Hippocampal formation (tissue), 2 donors: ENCODE measurements at places on chromosomes 4 and X.

GRCh38 chr4:155666344-155667221, at the start of gene GUCY1A1:
Gene GUCY1A1, plus strand, starts transcription at chr4:155666848. Its CDS starts 30,020 bp downstream, at chr4:155696868.
- peak; percentile 43 for DNase-seq

DNA sequence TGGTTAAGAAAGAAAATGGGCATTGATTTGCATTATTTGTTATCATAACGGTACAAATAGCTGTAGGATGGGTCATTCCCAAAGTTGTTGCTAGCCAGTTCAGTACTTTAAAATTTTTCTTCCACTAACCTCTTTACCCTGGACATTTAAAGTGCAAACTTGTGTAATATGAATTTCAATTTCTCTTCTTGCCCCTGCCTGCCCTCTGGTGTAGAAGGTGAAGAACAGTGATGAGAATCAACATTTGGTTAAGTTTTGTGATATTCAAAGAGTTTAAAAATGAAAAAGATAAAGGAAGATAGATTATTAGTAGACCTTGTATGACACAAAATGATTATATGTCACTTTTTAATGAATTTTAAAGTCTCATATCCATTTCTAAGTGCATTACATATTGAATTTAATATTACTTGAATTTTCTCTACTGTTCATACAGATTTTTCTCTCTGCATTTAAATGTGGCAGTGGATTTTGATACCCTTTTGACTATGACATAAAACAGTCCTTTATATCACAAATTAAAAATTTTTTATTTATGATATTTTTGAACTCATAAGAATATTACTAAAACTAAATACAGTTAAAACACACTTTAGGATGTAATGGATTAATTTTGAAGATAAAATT, 337.7 kb downstream of the BMPR1B start:
- DNase-seq: peak; percentile 42

GRCh38 chr4:142347241-142347640, 498.9 kb downstream of the INPP4B start:
- no peak for DNase-seq

- DNase-seq: no peak
These were observed 2.2 kb downstream of the IDUA start for GRCh38 chr4:988726-989721.

- no peak for DNase-seq
These were observed 57.2 kb upstream of the NAP1L5 start for GRCh38 chr4:88754796-88755195.

GRCh38 chr4:31518796-31519250, 798.7 kb downstream of the PCDH7 start:
- DNase-seq: no peak

GRCh38 chr4:1933700-1934099, 62.5 kb downstream of the NSD2 start:
- DNase-seq: no peak

- no peak for DNase-seq
These were observed 14.0 kb upstream of the ART3 start for GRCh38 chr4:76060506-76060905.

DNA sequence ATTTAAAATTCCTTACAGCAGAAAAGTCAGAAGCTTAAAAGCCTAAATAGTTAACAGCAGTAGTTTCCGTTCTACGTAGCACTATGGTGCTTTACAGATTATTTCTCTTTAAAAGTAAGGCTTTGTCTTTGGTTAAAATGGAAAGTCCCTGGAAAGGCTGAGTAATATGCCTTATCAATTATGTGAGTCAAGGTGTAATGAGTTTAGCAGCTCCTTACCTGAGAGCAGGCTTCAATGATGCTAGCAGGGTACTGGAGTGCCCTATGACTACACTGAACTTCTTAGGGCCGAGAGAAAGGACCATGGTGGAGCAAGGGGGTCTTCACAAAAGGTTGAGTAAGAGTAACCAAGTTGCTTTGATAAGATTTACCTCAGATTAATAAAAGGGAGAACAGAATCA, 12.6 kb upstream of the NKX6-1 start:
- DNase-seq: no peak

DNA sequence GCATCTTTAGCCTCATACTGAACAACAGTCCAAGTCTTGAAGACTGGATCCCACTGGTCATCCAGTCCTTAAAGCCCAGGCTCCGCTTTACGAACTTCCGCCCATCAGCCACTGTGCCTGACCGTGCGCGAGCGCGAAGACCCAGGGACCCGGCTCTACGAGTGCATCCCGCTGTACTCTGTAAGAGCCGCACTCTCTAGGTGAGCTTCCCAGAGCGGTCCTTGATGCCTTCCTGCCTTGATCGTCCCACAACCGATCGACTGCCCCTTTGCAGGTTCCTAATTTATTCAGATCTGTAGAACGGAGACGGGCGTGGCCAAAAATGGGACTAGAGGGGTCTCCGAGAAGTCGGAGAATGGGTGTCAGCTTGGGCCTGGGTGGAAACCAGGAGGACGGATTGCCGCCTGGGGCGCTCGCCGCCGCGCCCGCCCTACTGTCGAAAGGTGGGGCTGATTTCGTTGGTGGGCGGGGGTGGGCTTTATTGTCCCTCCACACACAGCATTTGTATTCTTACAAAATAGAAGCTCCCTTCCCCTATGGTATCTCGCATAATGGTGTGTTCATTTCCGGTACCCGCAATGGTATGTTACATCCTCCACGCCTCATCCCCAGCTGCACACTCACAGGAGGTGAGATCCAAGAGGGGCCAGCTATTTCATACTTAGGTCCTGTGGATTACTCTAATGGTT, 42.3 kb upstream of the FAM156A start:
- no peak for DNase-seq

GRCh38 chrX:43328358-43328946, 327.6 kb upstream of the MAOA start:
- DNase-seq: no peak

- no peak for DNase-seq
These were observed 1.3 kb downstream of the SMIM20 start for GRCh38 chr4:25915353-25915705.

DNA sequence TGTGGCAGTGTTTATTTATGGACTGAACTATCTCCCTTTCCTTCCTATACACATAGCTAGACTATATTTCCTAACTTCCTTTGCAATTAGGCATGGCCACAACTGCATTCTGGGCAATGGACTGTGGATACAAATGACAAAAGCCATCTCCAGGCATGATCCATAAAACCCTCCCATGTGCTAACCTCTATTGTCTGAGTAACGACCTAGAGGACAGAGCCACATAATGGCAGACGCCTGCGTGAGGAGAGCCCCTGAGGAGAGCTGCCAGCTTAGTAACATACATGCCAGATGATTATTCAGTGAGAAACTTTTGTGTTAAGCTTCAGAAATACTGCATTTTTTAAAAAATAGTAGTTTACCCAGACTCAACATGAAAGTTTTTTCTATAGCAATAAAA, 142.9 kb downstream of the ADGRA3 start:
- DNase-seq: no peak

DNA sequence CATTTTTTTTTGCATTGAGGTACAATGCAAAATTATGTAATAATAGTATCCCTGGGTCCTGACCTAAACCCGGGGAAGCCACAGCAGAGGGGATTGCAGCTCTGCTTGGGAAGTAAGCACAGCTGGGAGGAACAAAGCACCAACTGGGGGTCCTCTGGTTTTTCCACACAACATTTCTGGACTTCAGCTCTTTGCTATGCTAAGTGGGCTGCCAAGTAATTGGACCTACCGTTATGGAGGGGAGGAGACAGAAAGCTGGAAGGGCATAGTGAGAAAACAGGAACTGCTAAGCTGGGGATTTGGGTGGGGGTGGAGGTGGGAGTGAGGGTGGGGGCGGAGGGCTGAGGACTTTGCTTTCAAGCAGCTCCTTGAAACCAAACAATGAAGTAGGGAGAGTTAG, 183.3 kb downstream of the ZIC3 start:
- no peak for DNase-seq

- DNase-seq: no peak
These were observed 58.2 kb downstream of the CD38 start for GRCh38 chr4:15836362-15836761.

- DNase-seq: no peak
These were observed 78.9 kb downstream of the FAT1 start for GRCh38 chr4:186644737-186645261.

DNA sequence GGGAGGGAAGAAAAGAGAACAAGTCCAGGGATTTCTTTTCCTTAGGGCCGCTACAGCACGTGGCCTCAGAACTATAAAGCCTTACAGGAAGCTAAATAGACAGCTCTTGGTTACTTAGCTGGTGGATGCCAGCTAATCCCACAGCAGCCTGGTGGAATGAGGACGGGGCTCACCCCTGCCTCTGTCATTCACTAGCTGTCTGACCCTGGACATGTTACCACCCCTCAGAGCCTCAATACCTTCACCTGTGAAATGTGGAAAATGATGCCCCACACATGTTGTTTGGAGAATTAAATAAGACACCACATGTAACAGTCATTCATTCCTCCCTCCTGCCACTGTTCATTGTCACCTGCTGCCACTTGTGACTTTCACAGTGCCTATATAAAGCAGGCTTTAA, 15.7 kb downstream of the CCKAR start:
- no peak for DNase-seq

- no peak for DNase-seq
These were observed 8.1 kb upstream of the FGFR3 start for GRCh38 chr4:1784789-1785591.

DNA sequence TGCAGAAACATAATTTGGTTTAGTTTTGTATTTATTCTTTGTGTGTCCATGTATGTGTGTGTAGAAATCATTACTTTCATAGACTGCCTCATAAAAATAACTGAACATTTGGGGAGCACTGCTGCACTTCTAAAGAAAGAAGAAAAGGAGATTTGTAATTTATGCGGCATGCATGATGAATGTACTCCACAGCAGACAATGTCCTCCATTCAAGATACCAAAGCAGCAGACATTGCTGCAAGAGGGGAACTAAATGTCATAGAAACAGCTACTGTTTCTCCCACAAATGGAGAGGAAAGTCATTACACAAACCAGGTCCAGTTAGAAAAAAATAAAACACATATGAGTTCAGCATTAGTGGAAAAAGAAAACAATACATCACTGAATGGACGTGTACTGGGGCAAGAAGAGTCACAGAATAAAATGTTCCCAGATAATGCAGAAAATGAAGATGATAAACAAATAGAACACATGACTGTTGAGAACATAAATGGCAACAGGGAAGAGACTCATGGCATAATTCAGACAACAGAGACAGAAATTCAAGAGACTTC, 2.6 kb downstream of the DTHD1 start:
- peak; percentile 92 for DNase-seq

DNA sequence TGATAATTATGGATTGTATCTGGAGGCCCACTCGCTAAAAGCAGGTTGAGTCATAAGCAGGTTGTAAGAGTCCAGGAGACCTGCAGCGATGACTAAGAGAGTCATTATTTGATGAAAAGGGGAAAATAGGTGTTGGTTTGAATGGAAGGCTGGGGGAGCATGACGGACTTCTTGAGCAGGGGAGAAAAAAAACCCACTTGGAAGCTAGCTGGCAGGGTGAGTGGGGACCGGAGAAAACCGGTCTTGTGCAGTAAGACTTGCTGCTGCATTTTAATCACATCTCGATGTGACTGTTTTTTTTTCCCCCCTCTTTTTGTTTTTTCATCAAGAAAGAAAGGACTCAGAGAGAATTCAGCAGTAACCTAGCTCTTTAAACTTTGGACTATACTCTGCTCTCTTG, 90.0 kb downstream of the IGSF1 start:
- no peak for DNase-seq

GRCh38 chrX:124239324-124239723, 93.1 kb upstream of the TEX13D start:
- no peak for DNase-seq

GRCh38 chrX:42804524-42804923, 26.6 kb upstream of the PPP1R2C start:
- DNase-seq: no peak
